ENCODE measurements at places on chromosomes 7 and 10.

GRCh38 chr7:101990811-101991418 lies 173.5 kb downstream of the CUX1 start:
- no peak for DNase-seq

DNA sequence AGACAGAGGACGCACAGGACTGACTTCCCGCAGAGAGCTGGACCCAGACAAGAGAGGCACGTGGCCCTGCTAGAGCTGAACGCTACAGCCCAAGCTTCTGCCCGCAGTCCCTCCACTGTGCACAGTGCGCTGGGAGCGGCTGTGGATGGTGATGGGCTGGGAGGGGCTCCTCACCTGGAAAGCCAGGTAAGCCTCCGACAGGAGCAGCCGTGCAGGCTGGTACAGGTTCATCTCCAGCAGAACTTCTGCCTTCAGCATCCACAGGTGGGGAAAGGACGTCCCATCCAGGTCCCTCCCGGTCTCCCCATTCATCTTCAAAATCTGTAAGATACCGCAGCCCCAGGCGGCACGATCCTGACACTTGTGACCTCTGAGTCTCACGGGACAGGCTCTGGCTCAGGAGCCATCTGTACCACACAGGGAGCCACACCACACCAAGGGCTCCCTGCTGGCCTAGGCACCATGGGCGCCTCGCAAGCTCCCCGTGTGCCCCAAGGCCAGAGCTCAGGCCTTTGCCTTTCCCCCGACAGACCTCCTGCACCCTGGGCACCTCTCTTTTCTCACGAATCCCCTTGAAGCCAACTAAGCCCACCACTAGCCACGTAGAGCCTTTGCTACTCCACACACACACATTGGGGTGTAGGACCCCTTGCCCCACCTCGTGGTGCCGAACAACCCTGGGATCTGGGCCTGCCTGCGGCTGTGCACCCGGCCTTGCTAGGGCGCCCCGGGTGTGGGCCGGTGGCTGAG lies 76.3 kb downstream of the CFAP46 start:
- peak; percentile 11 for DNase-seq

DNA sequence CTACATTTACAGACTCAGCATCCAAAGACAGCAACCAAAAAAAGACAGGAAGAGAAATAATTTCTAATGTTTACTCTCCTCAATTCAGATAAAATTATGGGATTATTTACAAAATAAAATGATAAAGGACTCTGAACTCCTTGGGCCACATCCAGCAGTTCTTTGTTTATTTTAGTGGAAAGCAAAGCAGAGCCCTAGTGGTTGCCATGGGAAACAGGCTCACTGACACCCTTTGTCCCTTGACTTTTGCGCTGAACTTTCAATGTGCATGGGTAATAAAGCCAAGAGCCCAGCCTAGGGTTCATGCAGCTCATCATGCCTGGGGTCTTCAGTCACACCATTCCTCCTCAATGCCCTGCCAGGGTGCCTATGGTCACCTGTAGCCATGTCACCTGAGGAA lies 442.6 kb upstream of the IGFBP3 start:
- no peak for DNase-seq

DNA sequence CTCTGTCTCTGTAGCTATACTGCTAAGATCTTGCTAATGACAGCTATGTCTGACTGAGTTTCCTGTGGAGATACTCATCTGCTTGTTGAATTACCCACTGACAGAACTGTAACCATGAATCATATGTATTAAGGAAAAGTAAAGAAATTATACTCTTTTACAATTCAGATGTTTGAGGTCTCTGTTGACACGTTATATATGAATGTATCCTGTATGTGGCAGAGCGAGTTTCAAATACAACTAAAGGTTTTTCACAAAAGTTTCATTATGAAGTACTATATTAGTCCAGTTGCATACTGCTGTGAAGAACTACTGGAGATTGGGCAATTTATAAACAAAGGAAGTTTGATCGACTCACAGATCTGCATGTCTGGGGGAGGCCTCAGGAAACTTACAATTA lies 232.5 kb downstream of the CDK14 start:
- no peak for DNase-seq

DNA sequence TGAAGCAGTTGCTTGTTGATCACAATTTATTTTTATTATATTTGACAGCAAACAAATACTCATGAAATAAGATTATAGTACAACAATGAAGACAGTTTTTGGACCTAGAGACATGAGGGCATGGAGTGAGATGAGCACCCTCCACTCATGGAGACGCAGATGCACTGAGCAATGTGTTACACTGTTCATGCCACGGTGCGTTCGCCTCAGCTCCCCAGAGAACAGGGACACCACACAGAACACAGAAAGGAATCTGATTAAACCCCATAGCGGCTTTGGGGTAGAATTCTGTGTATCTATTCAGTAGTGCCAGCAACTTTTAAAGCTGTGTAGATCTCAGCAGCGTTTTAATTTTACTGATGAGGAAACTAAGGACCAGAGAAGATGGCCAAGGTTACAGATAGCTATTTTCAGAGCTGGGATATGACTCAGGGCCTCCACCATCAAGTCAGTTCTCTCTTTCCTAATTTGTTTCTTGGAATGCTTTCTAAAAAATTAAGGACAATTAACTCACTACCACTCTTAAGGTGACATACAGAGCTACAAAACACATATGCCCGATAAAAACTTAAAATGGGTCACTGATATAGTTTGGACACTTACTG lies 33.6 kb downstream of the FAM25A start:
- DNase-seq = no peak

DNA sequence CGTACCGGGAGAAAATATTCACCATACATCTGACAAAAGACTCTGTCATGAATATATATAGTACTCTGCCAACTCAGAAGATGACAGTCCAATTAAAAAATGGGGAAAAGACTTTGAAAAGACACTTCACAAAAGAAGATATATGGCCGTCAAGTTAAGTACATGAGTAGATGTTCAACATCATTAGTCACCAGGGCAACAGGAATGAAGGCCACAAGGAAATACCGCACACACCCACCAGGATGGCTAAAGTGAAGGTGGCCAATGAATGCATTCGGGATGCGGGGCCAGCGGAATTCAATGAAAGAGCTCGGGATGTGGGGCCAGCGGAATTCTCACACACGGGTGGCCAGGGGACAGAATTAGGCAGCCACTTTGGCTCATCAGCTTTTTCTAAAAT lies 42.2 kb downstream of the MAD1L1 start:
- DNase-seq = no peak

- no peak for DNase-seq
Measured at GRCh38 chr10:133334503-133335245, 2.0 kb downstream of the CALY start.

DNA sequence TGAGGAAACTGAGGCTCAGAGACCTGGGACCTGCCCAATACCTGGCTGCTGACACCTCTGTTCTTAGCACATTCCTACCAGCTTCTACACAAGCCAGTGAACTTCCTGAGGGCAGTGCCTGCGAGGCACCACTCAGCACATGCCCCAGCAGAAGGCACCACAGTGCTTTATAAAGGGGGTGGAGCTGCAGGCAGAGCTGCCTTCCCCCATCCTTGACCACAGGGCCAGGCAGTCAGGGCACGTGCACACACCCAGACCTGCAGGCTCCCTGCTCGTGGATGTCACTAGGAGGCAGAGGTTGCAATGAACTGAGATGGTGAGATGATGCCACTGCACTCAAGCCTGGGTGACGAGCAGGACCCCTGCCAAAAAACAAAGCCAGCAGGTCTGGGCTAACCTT lies 39.2 kb upstream of the TUBB8 start:
- DNase-seq = no peak

DNA sequence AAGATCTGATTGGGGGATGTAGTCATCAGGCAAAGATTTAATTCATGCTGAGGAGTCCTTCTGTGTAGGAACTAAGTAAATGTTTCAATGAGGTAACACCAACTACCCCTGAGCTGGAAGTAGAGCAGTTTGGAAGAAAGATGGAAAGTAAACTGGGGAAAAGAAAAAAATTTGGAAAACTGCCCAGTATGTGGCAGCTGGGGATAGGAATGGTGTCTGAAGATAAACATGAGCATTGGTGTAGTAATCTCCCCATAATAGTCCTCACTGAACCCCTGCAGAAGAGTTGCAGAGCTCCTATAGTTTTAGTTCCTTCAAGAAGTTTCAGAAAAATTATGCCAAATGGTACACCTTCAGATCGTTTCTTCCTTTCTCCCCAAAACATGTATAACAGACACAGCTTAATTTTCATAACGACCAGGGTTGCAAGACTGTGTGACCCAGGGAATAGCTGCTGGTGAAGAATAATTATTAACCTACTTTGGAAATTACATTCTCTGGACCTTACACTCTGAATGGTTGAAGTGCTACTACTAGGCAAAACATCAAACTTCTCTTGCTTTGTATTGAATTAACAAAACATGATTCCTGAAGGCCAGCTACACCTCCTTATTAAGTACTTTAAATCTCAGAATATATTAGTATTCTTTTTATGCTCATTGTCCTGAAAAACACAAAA lies 446.4 kb upstream of the NRG3 start:
- no peak for DNase-seq

DNA sequence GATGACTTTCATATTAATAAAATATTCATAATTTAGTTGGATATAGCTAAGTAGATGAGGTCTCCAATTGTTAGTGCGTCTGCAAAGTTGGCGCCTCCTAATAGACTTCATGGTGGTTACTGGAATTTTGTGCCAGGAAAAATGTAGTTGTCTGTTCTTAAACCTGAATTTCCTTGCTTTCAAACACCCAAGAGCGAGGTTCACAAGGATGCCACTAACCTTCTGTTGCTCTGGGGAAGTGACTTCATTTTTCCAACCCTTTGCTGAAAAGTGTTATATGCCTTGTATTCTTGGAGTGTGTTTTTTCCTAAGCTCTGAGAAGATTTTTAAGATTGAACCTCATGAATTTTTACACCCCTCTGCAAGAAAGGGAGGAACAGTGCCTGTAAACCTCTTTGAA lies 98.9 kb upstream of the GLCCI1 start:
- no peak for DNase-seq

DNA sequence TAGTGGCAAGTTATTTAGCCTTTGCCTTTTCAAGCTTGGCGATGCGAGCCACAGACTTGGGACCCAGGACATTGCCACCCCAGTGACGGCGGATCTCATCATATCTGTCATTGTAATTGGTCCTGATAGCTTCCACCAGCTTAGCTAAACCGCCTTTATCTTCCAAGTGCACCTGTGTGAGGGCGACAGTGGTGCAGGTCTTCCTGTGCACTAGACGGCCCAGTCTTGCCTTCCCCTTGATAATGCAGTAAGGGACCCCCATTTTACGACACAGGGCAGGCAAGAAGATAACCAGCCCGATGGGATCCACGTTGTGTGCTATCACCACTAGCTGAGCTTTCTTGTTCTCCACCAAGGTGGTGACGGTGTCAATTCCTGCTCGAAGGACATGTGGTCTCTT lies 99.6 kb upstream of the ITGB1 start:
- no peak for DNase-seq

DNA sequence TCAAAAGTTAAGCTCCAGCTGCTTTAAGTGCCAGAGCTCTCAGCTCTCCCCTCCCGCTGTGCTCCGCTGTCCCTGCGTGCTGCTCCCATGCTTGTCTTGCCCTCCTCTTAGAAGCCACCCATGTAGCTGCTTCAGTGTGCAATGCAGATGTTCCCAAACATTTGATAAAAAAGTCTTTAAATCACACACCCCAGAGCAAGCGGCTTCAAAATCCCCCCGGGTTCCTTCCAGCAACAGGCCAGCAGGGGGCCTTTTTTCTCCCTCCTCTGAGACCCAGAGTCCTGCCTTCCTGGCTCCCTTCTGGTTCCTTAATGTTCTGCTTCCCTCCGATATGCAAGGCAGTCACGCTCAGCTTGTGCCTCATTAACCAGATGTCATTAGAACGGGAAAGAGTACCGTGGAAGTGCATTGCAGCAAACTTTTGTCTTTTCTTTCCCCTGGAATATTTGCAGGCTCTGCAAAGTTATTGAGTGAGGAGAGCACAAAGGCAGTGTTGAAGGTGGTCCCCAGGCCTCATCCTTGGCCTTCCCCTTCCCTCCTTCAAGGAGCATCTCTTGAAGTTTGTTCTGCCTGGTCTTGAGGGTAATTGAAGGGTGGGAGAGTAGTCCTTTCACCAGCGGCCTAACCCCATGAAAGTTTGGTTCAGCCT lies 25.5 kb downstream of the LDB3 start:
- peak; percentile 41 for DNase-seq

DNA sequence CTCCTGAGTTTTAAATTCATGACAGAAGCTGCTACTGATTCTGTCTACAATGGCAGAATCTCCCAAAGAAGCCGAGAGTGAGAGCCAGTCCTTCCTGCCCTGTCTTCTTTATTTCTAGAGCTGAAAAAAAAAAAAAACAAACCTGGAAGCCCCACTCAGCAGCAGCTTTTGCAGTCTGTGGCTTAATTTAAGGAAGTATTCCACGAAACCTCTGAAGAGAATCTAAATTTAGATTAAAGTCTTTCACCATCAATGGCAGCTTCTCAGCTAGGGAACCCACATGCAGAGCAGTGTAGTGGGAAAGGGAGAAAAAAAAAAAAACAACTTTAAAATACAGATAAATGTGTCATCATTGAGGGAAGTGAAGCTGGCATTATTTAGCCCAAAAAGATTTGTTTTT lies 23.4 kb downstream of the SMURF1 start:
- no peak for DNase-seq

GRCh38 chr10:101139421-101139911 lies 8.4 kb downstream of the TLX1 start:
- DNase-seq = no peak

GRCh38 chr7:12715372-12716133 lies 28.1 kb downstream of the ARL4A start:
- DNase-seq = no peak

- DNase-seq = peak; percentile 22
Measured at GRCh38 chr10:132588301-132589013, 50.9 kb downstream of the INPP5A start.

Measured in activated T-cell treated with anti-CD3 and anti-CD28 coated beads, Interleukin-2, amount 50 U/mL, for 1 hour (primary cell).